ENCODE measurements at places on chromosomes 12 and 14.

DNA sequence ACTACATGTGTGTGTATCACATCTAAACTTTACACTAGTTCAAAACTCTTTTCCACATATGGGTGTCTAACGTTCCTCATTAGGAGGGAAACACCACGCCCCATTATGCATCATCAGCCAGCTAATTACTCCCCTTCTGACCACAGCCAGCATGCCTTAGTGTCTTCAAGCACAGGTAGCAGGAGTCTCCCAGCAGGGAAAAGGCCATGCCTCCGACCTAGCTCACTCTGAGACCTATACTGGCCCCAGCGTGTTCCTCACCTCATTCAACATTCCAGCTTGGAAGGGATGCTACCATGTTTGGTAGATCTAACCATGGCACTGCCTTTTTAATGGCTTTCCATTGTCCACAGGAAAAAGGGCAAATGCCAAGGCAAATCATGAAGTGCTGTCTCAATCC lies 66.1 kb upstream of the PRB2 start:
- DNase-seq = no peak

- DNase-seq = no peak
Measured at GRCh38 chr12:66035288-66035966, 95.1 kb downstream of the LLPH start.

DNA sequence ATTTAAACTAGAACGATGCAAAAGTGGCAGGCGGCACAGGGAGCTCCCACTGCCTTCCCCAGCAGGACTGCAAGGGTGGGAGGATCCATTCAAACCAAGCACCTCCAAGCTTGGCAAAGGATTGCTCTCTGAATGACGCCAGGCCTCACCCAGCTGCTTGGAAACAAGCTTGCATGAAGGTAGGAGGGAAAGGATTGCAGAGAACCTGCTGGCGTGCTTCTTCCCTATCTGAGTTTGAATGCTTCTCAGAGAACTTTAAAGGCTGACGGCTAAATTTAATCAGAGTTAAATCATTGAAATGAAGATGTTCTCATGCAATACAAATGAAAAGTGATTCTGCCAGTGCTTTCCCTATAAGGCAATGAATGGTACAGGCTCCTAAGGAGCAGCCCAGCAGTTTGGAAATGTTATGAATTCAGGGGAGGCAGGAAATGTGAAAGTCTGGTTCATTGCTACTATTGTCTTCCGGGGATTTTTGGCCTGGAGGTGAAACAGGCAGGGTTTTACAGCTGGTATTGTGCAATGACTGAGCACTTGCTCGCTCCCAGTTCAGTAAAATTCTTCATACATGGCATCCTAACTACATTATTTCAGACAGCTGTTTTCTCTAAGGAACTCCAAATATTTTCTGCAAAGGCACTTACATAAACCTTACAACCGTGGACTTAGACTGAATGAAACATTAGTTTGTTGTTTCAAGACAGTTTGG lies 31.9 kb upstream of the DUSP6 start:
- DNase-seq = no peak

DNA sequence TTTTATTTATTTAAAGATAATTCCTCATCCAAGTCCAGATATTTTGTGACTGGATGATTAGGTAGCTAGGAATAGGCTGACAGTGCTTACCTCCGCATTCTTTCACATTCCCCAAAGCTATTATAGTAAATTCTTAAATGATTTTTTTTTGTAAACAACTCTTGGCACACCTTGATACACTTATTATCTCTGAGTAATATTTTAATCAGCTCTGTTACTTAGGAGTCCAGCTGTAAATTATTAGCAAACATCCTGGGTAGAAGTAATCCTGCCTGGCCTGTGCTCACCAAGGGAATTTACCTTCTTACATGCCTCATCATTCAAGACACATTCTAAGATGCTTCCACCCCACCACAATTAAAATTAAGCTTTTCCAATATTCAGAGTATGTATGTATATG lies 186.1 kb downstream of the SLC2A13 start:
- DNase-seq = no peak

DNA sequence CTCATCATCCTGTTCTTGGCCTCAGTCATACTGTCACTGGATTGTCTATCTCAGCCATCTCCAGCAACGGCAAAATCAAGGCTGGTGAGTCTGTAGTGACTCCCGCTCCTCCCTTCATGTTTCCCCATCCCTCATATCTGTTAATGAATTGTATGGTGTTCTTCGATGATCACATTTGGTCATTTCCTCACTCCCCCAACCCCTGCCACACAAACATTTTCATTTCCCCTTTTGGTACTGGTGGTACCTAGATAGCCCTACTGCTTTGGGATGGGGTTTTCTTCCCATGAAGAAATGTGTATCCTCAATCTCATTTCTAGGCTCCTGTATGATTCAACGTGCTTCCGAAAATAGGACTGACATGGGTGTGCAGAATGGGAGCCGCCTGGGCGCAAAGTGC lies 2.7 kb upstream of the KLHL33 start:
- no peak for DNase-seq

- no peak for DNase-seq
Measured at GRCh38 chr12:125148316-125148715, 83.1 kb downstream of the AACS start.

GRCh38 chr14:84131924-84132323 lies 1398.0 kb upstream of the FLRT2 start:
- no peak for DNase-seq

- no peak for DNase-seq
Measured at GRCh38 chr12:15193946-15194345, 27.3 kb downstream of the RERG start.

Measured in GM18507 (cell line).